Stimulated activated CD8-positive, alpha-beta memory T cell treated with anti-CD3 and anti-CD28 coated beads, Interleukin-4, amount 100 ng/mL, for 1 hour (primary cell): ENCODE measurements at places on chromosomes 12 and 14.

DNA sequence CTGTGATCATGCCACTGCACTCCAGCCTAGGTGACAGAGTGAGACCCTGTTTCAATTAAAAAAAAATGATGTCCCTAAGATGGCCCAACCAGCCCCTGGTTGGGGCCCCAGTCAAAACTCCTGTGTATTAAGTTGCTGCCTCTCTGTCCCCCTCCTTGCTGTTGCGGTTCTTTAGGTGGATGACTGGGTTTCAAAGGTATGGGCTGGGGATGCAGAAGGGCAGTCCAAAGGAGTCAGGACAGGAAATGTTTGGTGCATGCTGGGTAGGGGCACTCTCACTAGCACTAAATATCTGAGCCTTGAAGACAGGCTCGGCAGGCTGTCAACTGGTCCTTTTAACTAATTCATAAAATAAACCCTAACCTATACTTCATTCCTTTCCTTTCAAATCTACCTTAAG, 12.0 kb upstream of the PIP4K2C start:
- DNase-seq: no peak

- no peak for DNase-seq
These were observed 101.4 kb upstream of the PPM1H start for GRCh38 chr12:63036216-63036973.

DNA sequence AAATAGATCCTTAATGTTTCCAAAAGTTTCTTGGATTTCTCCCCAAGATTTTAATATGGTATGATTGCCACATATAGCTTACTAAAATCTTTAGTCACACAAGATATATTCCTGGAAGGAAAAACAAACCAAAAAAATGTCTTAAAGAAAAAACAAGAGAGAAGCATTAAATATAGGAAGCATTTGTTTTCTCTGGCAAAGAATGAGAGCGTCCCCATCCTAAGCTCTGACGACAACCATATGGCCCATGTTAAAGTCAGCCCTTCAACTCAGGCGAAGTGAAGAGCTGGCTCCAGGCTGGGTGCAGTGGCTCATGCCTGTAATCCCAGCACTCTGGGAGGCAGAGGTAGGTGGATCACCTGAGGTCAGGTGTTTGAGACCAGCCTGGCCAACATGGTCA, 35.6 kb downstream of the GCH1 start:
- no peak for DNase-seq

- DNase-seq: no peak
These were observed 32.8 kb downstream of the GIT2 start for GRCh38 chr12:109963330-109963729.

GRCh38 chr14:71659159-71659558, 273.1 kb upstream of the RGS6 start:
- no peak for DNase-seq

- no peak for DNase-seq
These were observed 178.6 kb downstream of the PRKCH start for GRCh38 chr14:61499991-61500390.
